ENCODE measurements at places on chromosomes 3 and 15.

GRCh38 chr15:71748293-71748718 lies 62.0 kb upstream of the NR2E3 start:
- DNase-seq: no peak

DNA sequence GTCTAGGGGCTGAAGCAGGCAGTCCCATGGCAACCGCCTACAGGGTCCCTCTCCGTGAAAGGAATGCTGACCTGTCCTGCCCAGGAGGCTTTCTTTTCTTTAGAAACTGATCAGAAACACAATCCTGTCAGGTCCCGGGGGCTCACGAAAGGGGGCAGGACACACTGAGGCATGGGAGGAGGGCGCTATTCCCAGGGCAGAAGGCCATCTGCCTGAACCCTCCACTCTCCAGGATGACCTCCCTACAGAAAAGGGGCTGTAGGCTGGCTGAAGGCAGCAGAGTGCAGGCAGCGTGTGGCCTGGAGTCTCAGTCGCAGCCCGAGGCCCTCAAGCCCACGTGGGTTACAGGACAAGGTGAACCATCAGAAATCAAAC lies 18.4 kb upstream of the LRRK1 start:
- no peak for DNase-seq

- DNase-seq: no peak
Measured at GRCh38 chr3:113339616-113340244, 101.6 kb downstream of the CFAP44 start.

GRCh38 chr3:38713121-38713520 lies 63.6 kb upstream of the SCN5A start:
- no peak for DNase-seq

DNA sequence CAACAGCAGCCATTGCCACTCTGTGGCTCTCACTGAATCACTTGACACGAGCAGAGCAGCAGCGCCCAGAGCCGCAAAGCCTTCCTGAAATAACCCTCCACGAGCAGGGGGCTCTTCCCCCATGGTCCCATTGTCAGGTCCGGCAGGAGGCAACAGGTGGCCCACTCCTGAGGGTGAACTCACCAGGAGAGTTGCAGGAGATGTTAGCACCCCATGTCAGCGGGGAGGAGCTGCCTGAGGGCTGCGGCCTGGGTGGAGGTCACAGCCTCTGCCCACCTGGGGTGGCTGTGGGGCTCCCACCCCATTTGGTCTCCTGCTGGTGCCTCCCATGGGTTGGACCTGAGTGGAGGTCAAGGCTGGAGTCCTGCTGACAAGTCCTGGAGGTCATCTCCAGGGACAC lies 12.3 kb upstream of the C3orf22 start:
- no peak for DNase-seq

DNA sequence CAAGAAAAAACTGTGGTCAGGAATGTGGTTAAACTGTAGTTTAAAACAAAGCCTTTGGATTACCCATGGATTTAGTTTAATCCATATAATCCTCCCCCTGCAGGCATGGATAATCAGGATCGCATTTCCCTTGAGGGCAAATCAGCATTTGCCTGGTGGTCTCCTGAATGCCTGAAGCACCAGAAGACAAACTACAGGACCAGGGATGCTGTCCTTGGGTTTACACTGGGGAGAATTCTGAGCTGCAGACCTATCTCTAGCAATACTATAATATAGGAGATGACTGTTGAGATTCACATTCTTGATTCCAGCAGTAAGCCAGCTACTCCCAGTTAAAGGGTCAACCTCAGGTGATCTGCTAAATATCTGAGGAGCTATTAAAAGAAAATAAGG lies 10.6 kb downstream of the PIK3CB start:
- DNase-seq: no peak

- DNase-seq: no peak
Measured at GRCh38 chr3:46559091-46559704, 6.9 kb downstream of the LRRC2 start.

DNA sequence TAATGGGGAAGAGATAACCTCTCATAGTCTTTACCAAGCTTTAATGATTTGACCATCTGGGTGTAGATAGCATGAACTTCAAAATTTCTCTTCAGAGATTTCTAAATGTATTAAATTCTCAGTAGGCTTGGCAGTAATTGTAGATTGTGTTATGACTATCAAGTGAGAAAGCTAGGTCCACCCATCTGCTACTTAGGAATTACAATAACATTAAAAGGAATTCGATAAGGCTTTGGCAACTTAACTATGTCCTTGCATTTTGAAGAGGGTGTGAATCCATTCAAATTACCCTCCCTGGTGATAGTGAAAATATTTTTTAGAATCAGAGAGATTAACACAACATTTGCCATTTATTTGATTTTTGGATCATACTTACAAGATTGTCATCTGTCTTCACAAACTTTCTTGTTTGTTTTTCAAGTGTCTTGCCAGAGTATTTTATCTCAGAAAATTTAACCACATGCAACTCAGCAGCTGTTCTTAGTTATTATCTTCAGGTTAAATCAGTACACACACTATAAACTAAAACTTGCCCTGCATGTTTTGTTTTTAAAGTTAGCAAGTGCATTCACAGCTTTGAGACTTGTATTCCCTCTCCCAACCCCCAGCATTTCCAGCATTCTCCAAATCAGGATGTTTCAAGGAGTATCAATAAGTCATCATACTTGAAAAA lies 69.6 kb upstream of the COL8A1 start:
- DNase-seq: no peak

DNA sequence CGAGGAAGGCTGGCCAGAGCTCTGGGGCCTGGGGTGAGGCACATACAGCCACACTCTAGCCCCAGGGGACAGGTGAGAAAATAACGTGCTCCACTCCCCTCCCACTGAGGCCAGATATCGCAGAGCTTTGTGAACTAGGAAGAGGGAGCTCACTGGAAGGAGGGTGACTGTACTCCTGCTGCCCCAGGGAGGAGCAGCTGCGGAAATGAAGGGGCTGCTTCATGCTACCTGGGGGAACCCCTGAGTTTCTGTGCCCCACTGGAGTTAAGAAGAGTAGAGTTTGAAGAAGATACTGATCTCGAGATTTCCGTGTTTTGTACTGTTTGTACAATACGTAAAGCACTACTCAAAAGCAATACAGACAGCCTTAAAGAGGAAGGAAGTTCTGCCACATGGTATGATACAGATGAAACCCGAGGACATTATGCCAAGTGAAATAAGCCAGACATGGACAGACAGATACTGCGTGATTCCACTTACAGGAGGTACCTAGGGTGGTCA lies 44.6 kb downstream of the CMTM6 start:
- DNase-seq: peak; percentile 47

GRCh38 chr15:25362545-25362944 lies 76.3 kb downstream of the UBE3A start:
- DNase-seq: no peak

DNA sequence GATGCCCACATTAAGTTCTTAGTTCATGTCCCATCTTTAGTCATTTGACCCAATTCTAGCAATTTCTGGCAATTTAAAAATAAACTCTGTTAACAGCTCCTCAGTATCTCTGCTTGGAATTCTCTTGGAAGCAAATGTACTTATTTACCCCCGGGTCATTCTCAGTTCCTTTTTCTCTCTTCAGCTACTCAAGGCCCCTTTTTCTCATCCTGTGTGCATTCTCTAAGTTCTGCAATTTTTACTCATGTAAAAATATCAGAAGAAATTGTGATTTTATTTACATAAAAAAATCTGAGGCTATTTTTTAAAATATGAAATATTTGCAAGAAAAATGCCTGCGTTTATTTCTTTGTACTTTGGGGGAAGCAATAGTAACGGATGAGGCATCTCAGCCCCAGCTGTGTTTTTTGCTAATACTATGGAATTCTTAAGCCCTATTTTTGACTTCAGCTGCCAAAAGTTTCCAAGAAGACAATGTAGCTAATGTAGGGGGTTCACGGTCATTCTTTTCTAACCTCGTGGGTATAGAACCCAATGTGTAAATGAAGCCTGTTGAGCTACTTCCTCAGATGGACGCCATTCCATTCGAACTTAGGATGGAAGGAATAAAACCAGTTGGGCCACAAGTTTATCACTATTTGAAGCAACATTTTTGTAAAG lies 20.0 kb downstream of the CERS3 start:
- no peak for DNase-seq

GRCh38 chr3:18886331-18886730 lies 262.0 kb upstream of the KCNH8 start:
- DNase-seq: no peak

GRCh38 chr15:30956216-30957124 lies 35.0 kb downstream of the MTMR10 start:
- DNase-seq: no peak

GRCh38 chr3:177056927-177057326 lies 140.4 kb downstream of the TBL1XR1 start:
- no peak for DNase-seq

GRCh38 chr3:148625991-148626390 lies 71.7 kb upstream of the AGTR1 start:
- no peak for DNase-seq

- no peak for DNase-seq
Measured at GRCh38 chr15:101351736-101352135, 56.7 kb upstream of the SNRPA1 start.

DNA sequence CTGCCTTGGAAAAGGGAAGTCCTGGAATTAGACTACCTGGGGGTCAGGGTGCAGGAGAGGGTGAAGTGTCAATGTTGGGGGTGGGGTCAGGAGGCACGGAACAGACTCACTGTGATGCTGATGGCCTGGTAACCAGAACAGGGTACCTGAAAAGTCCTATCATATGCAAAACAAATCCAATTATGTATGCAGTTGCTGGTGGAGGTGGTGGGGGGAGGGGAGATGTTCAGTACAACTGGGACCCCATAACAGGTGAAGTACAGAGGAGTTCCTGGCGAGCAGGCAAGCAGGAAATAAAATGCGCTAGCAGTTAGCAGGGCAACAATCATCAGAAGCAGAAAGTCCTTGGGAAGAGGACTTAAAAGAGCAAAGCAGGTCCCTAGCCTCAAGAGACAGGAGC lies 4.2 kb upstream of the KATNBL1 start:
- no peak for DNase-seq

DNA sequence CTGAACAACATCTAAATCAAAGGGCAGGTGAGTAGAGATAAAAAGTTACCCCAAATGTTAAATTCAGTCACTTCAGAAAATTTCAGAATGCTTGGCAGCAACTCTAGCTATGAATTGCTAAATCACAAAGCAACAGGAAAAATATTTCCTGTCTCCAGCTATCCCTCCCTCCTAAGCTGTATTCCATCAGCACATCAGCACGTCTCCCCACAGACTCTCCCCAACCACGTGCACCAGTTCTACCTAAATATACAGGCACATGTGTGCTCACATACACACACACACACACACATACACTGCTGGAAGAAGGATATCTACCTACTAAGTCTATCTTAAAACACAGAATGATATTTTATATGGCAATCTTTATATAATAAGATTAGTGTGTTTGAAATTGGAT lies 177.1 kb upstream of the ARHGEF26 start:
- DNase-seq: no peak

GRCh38 chr3:72412340-72412956 lies 435.8 kb downstream of the SHQ1 start:
- DNase-seq: no peak

DNA sequence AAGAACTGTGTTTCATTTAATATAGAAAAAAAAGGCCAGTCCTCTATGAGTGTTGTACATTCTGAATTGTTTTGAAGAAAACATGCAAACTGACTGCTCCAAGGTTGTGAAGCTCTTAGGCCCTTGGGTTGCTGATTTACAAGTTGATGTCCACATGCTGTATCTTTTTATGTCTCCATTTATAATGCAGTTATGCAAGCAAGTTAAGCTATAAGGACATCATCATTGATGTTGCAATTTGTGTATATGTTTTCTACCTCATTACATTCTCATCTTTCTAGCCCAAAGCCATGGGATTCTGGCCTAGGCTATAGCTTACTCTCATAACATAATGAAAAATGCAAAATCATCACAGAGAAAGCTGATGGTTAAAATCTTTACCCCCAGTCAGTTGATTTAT lies 245.7 kb upstream of the AGTR1 start:
- DNase-seq: no peak

DNA sequence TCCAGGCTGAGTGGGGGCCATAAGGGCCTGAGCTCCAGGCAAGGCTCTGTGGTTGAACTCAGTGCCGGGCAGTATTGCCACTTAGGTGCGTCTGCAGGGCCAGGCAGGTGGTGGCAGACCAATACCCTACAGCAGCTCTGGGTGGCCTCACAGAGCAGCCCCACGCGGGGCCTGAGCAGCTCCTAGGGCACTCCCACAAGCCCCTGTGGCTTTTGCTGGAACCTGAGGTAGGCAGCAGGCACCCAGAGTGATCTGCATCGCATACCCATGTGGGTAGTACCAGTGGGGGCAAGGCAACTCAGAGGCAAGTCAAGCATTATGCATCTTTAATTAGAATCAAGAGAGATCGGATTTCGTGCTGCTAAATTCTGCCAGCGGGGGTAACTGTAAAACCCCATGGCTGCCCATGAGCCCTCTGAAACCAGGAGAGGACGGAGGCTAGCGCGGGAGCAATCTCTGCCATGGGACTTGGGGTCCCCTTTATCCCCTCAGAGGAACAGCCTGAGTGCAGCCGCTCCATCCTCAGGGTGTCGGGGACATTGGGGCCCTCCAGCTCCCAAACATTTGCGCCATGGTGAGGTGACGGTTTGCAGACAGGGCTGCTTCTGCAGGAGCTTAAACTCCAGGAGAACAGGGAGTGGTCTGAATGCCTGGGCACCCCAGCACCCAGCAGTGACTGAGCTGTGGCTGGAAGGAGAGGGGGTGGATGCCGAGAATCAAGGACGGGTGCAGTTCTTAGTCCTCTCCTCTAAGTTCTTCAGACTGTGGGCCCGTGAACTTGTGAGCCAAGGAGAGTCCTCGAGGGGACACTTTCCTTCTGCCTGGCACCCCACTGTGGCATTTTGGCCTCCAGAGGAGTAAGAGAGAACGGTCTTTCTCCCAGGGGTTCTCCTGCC lies 62.4 kb upstream of the PCSK6 start:
- DNase-seq: no peak

DNA sequence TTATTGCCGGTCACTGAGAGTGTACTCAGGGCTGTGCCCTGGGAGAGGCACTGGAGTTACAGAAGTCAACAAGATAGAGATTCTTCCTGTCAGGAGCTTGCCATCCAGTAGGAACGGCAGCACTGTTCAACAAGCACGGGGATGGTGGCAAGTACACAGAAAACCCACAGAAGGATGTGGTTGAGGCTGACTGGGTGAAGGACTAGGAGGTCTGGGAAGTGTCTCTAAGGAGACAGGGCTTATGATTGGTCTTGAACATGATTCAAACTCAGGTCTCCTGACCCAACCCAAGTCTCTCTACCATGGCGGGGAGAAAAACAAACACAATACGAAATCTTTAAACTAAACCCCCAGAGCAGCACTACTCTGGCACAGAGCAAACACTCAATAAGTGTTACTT lies 37.6 kb downstream of the ERICH6 start:
- DNase-seq: no peak

GRCh38 chr15:71118881-71119632 lies 3.8 kb downstream of the THSD4 start:
- no peak for DNase-seq

GRCh38 chr15:67724691-67725375 lies 100.5 kb upstream of the SKOR1 start:
- no peak for DNase-seq

DNA sequence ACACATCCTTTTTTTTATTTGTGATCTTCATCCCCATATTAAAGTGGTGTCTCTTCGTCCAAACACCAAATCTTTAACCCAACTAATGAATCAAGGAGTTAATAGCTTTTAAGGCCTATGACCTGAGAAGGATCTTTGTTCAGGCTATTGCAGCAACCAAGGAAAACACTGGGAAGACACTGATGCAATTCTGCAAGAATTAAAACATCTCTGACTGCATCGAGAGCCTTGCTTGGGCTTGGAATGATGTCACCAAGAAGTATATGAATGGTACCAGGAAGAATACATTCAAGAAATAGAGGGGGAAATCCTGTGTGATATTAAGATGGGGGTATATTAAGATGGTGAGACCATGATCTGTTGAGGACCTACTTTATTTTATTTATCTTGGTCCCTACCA lies 214.2 kb upstream of the ARL6 start:
- DNase-seq: no peak

Measured in activated T-helper 1 cell treated with Interleukin-2 at 50 U/mL for 16 hours (primary cell).